ENCODE measurements at places on chromosomes 2 and 18.

- DNase-seq: no peak
These were observed 241.6 kb upstream of the FN1 start for GRCh38 chr2:215677481-215677880.

DNA sequence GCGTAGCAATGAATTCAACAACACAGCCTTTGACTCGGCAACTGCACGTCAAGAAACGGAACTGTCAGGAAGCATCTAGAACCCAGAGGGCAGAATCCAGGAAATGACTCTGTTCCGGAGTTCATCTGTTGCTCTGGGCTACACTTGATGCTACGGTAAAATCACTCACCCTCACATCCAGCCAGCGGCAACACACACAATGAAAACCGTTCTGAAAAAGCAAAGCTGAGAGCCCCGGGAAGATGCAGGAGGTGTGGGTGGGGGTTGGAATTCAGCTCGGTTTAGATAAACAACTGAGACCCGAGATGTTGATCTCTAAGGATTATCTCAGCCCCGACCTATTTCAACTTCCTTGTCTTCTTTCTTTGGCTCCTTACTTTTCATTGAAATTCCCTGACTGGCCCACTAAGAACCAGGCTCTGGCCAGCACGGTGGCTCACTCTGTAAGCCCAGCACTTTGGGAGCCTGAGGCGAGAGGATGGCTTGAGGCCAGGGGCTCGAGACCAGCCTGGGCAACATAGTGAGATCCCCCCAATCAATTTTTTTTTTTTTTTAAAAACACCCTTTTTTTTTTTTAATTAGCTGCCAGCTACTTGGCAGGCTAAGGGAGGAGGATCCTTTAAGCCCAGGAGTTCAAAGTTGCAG, 13.3 kb upstream of the RAB17 start:
- no peak for DNase-seq

GRCh38 chr2:75431763-75432162, 129.0 kb downstream of the EVA1A start:
- no peak for DNase-seq

- no peak for DNase-seq
These were observed 11.9 kb upstream of the SLC40A1 start for GRCh38 chr2:189592353-189592984.

DNA sequence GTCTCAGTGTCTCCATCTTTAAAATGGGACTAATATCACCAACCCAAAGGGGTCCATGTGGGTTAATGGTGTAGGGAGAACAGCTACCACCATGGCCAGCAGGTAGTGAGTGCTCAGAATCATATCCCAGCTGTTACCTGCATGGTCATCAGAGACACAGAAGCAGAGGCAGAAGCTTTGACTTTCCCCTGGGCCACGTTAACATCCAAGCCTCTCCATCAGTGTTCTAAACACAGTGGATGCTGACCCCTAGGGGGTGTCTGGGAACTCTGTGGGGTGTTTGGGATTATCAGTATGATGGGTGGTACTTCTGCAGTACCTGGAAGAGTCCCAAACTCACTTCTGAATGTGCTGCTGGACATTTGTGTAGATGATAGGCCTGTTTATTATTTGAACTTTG, 93.6 kb downstream of the GYPC start:
- no peak for DNase-seq

- peak; percentile 56 for DNase-seq
These were observed 32.4 kb upstream of the ATL2 start for GRCh38 chr2:38409156-38410102.

DNA sequence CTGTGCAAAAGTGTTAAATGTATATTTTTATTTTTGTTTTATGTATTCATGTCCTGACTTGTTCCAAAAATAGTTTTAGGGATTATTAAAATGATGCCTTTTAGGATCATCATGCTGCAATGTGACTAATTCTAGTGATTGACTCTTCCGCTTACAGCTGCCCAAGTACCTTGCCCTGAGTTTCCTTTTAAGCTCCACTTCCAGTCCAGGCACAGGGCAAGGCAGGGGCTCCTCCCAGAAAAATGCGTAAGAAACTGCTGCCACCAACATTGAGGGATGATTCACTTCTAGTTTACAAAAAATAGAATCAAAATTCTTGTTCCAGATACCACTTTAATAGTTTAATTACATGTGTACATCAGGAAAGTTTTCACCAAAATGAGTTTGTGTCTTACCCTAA, 116.4 kb downstream of the IRS1 start:
- no peak for DNase-seq

DNA sequence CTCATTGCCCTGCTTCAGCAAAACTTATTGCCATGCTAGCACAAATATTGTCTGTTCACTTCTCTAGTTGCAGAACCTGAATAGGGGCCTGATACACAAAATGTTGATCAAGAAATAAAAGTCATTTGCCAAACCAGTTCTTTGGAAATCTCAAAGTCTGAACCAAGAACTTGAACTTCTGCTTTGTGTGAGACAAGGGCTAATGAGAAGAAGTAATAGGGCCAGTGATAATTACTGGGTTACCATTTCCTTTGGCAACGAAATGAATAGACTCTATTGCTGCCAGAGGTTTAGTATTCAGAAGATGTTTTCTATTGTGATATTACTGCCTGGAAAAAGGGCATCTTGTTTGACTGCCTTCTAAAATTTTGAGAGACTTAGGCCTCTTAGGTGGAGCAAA, 35.0 kb downstream of the TMEFF2 start:
- DNase-seq: no peak

GRCh38 chr2:164714471-164714870, 93.2 kb upstream of the GRB14 start:
- no peak for DNase-seq

DNA sequence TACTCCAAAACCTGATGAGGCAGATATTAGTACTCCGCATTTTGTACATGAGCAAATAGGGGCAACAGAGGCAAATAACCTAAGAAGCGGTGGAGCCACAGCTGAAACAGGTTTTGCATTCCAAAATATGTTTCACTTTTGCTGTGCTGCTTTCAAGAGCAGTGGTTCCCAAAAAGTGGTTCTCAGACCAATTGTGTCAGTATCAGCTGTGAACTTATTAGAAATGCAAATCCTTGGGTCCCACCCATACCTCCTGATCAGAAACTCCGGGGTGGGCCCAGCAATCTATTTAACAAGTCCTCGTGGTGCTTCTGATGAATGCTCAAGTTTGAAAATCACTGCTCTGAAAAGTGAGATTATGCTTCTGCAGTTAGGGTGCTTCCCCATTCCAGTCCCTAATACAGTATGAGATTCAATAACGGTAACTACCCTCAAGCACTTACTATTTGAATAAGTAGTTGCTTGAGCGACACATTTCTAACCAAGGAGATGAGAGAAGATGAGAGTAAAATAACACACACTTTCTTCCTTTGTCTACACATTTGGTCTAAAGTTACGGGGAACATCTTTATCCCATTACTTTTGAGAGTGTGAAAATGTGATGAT, 17.8 kb upstream of the TCF4 start:
- no peak for DNase-seq

- DNase-seq: no peak
These were observed 72.9 kb upstream of the TFPI start for GRCh38 chr2:187627153-187627552.

DNA sequence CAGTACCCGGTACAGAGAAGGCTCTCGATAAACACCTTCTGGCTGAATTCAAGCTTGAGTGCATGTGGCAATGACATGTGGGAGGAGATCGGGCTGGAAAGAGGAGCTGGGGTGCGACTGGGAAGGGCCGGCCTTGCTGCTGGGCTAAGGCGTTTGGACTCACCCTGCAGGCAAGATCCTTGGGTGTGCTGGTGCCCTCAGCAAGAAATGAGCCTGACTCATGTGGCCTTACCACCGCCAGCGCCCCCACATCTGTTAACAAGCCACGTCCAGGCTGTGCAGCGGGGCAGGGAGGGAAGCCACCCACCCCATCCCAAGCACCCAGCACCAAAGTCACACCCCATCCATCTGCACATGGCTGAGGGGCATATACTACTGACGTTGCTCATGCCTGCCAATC, 1.3 kb downstream of the HS1BP3 start:
- peak; percentile 41 for DNase-seq

GRCh38 chr2:42569116-42569711, 782 bp downstream of the MTA3 start:
- DNase-seq: peak; percentile 37

- no peak for DNase-seq
These were observed 123.1 kb downstream of the CELF4 start for GRCh38 chr18:37442477-37442876.

GRCh38 chr2:201008296-201008829, 44.9 kb upstream of the ORC2 start:
- no peak for DNase-seq

DNA sequence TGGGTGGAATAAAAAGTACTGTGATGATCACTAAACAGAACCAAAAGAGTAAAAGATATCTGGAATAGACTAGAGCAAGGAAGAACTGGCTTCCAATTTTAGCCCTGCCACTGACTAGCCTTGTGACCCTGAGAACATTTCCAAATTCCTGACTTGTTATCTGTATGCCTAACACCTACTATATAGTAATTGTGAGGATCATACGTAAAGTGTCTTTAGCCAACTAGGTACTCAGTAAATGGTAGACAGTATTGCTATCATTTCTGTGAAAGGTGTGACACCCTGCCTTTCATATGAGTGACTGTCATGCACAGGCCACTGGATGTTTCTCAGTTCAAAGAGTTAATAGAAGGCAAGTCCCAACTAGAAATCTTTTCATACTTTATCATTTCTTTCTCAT, 29.8 kb downstream of the CYTIP start:
- DNase-seq: no peak

DNA sequence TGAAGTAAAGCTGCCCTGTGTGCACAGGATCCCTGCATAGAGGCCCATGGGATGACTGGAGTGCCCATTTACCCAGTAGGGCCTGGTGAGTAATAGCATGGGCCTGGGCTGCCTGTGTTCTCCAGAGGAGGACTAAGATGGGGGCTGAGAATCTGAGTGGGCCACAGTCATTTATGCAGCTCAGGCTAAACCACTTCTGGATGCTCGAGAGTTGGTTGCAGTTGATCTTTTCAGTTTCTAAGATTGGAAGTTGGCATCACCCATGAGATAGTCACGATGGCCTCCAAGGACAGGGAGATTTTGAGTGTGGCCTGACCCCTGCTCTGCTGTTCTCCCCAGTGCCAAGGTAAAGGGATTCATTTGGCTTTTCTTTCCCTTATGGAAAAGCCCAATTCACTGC, 179.1 kb upstream of the SPRED2 start:
- no peak for DNase-seq

GRCh38 chr2:37379881-37380296, 35.5 kb downstream of the QPCT start:
- DNase-seq: no peak

Data from left ventricle myocardium superior (tissue), 1 donor.